ENCODE measurements at places on chromosomes 2 and 18.

DNA sequence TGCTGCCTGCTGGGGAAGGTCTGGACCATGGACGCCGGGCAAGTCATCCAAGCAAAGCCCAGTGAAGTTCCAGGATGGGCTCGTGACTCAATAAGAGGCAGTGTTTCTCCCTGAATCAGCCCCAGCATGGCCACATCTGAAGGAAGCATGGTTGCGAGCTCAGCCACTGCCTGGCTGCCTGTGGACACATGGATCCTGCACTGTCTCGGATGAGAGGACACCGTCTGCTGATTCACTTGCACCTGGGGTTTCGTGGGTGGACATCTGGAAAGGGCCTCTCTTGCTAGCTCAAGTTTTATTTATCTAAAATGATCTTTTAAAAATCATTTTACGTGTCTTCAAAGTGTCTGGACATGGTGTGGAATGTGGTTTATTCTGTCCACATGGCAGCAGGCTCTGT lies 224.8 kb upstream of the FN1 start:
- no peak for DNase-seq

DNA sequence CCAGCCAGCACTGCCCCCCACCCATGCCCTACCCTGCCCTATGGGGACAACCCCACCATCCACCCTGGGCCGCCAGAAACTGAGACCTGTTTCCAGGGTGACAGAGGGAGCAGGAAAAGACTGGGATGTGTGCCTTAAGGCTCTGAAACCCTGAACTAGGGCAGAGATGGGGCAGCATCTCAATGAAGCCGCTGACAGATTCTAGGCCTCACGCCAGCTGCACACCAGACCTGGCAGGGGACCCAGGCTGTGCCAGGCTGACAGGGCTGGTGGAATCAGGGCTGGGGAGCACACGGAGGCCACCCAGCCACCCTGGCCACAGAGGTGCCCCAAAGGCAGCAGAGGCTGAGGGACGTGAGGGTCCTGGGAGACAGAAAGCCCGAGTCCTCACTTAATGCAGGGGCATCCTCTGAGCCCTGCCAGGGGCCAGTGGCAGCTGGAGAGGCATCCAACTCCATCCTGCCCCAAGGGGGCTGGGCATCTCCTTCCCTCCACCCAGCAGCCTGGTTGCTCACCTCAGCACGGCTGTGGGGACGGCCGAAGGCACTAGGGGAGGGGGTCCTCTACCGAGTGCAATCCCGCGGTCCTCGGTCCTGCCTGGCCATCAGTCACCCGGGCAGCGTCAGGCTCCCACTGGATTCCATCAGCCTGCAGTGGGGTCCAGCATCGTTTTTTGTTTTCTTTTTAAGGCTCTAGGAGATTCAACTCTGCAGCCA lies 169.2 kb downstream of the ZFP36L2 start:
- DNase-seq: peak; percentile 13

- DNase-seq: no peak
Observed at GRCh38 chr2:95353613-95354468, 48.7 kb upstream of the FAHD2A start.

DNA sequence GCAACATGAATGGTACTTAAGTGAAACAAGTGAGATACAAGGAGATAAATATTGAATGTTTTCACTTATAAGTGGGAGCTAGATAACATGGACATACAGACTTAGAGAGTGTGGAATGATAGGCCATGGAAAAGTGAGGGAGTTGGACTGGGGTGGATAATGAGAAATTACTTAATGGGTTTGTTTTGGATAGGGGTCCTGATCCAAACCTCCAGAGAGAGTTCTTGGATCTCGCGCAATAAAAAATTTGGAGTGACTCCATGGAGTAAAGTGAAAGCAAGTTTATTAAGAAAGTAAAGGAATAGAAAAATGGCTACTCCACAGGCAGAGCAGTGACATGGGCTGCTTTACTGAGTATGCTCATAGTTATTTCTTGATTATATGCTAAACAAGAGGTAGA lies 508.9 kb downstream of the CNTNAP5 start:
- no peak for DNase-seq

DNA sequence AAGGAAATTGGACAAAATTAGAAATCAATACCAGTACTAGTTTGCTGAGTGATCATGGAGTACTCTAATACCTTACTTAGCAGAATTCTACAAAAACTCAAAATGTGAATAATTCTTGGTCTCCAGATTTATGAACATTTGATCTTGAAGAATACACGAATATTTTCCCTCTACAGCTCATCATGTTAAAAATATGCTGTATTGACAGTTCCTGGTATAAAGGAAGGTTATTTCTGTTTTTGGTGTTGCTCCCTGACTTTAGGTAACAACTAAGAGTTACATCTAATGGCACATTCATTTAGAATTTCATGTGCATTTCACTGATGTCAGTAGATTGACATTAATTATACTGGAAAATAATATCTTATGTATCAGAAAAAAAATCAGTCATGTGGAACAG lies 479.2 kb upstream of the PKDCC start:
- no peak for DNase-seq

GRCh38 chr2:72263043-72263775 lies 115.5 kb upstream of the CYP26B1 start:
- DNase-seq: no peak

DNA sequence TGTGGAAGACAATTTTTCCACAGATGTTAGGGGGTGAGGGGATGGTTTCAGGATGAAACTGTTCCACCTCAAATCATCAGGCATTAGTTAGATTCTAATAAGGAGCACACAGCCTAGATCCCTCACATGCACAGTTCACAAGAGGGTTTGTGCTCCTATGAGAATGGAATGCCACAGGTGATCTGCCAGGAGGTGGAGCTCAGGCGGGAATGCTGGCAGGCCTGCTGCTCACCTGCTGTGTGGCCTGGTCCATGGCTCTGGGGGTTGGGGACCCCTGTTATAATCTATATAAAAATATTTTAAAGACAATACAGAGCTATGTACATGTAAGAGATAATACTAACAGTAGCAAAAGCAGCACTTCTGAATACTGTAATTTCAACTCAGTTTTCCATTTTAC lies 19.2 kb downstream of the CWC22 start:
- DNase-seq: no peak

DNA sequence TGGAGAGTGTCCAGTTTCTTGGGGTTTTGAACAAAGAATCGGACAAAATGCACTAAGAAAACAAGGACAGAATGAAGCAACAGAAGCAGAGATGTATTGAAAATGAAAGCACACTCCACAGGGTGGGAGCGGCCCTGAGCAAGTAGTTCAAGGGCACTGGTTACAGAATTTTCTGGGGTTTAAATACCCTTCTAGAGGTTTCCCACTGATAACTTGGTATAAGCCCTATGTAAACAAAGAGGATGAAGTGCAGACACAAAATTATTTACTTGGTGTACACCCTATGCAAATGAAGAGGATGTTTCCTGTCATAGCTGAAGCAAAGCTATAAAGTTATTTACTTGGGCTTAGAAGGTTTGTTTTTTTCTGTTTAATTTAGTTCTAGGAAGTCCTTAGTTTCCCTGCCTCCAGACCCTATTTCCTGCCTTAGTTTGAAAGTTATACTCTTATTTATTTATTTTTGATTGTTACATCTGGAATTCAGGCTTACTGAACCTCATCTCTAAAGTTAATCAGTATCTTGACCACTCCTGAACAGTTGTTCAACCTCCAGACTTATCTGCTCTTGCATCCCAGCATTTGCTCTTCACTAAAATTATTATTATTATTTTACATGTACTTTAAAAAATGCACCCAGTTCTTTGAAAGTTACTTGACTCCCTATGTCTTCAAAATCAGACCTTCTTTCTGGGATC lies 193.5 kb downstream of the SPP2 start:
- no peak for DNase-seq

DNA sequence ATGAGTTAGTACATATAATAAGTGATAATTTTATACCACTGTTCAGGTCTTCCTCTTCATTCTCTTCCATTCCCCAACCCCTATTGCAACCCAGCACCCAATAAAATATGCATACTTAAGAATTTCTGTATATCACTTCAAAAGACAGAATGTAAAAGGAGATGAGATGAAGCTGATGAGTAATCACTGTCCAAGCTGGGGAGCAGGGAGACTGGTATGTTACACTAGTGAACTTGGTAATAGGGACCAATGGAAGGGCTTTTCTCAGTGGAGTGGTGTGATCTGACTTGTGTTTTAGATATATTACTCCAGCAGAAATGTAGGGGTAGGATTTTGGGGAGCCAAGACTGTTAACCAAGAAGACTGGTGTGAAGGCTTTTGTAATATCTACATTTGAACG lies 18.0 kb upstream of the ARHGAP28 start:
- DNase-seq: no peak

GRCh38 chr2:37928377-37928776 lies 3.3 kb downstream of the RMDN2 start:
- no peak for DNase-seq
